Dermis blood vessel endothelial cell (primary cell): ENCODE measurements at places on chromosomes 5 and 9. TPM values are rescaled to one million over a fixed set of nuclear protein-coding genes. Genes with fewer than 3 reads are reported as not detected.

DNA sequence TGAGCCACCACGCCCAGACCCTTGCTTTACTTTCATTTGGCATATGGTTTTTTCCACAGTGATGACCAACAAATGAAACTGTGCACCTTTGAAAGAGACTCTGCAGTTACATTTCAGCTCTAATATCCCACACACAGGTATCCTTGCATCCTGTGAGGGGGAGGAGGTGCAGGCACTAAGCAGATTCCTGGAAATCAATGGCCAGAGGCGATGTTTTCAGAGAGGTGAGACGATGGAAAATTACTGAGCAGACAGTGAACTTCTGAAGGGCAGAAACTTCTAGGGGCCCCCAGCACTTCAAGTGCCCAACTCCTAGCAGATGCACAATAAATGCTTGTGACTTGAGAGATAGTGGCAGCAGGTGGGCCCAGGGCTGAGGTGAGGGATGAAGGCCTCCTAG is 29.8 kb upstream of the GNE start:
- DNase-seq: no peak

- peak; percentile 14 for DNase-seq
Observed at GRCh38 chr9:10265153-10265631, 347.6 kb downstream of the PTPRD start.

PCDHB11 gene
- 0.17 and 0.19 TPM in 2 replicates for total RNA-seq

GRCh38 chr9:34185778-34186551 is 7.1 kb downstream of the UBAP1 start:
- DNase-seq: peak; percentile 91

DNA sequence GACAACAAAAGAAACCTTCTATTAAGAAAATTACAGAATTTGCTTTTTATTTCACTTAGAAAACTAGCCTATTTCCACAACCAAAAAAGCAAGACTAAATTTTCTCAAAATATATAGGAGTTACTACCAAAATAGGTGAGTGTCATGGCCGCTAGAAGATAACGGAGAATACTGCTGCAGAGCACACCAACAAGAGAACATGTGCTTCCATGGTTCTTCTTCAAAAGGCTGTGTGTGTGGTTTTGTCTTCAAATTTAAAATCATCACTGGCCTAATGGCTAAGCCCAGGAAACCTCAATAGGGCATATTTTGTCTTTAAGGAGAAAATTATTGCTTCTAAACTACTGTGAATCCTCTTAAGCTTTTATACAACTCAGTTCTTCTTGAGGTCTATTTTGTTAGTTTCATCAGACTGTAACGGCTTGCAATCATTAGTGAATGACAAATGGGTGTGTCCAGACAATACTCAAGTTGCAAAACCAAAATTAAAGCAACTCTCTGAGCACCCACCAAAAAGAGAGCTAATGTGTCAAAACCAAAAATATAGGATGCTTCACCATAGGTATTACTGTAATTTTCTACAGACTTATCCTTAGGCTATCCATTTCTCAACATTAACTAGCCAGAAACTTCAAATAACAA is 3.3 kb downstream of the SETX start:
- DNase-seq: no peak

BSPRY gene
- not detected in 2 replicates for total RNA-seq

SPINK6 gene
- not detected in 2 replicates for total RNA-seq

DNA sequence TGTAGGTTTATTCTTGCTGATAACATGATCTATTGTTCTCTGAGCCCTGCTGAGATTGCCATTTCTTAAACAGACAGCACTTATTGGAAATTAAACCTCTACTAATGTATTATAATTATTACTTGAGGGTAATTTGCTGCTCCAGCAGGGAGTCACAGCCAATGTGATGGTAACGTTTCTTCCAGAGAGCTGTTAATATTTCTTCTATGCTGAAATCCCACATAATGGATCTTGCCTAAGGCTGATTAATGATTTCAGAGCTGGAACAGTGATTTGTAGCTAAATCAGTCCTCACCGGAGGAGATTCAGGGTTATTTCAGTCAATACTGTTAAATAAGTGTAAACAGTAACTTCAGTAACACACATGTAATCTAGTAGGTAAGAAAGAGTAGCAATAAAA is 170.1 kb downstream of the CDH12 start:
- no peak for DNase-seq

GRCh38 chr9:97511655-97512427 is 10.4 kb downstream of the TMOD1 start:
- DNase-seq: peak; percentile 50

DNA sequence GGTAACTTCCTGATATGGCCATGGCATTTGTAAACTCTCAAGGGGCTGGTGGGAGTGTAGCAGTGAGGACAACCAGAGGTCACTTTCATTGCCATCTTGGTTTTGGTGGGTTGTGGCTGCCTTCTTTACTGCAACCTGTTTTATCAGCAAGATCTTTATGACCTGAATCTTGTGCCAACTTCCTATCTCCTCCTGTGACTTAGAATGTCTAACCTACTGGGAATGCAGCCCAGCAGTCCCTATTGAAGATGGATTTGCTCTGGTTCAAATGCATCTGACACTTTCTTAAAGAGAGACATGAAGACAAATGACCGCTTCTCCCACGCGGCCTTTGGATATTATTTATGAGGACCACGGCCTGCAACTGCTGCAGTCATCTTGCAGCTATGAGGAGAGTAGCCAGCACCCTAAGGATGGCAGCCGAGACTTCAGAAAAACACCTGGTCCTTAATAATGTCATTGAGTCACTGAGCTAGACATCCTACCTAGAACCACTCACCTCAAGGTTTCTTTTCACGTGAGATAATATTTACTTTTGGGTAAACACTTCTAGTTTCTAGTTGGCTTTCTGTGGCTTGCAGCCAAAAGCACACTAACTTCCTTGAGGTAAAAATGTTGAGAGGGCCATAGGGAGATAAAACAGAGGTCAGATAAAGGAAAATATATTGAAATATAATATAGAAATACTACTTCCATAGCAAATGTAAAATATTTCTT is 28.2 kb downstream of the CETN3 start:
- DNase-seq: no peak

- DNase-seq: peak; percentile 17
Observed at GRCh38 chr5:179142434-179143198, 82.4 kb downstream of the ZNF354C start.
